ENCODE measurements at places on chromosomes 12 and 14. TPM values are rescaled to one million over a fixed set of nuclear protein-coding genes. Genes with fewer than 3 reads are reported as not detected.

CLEC9A gene
- total RNA-seq, result not detected

DNA sequence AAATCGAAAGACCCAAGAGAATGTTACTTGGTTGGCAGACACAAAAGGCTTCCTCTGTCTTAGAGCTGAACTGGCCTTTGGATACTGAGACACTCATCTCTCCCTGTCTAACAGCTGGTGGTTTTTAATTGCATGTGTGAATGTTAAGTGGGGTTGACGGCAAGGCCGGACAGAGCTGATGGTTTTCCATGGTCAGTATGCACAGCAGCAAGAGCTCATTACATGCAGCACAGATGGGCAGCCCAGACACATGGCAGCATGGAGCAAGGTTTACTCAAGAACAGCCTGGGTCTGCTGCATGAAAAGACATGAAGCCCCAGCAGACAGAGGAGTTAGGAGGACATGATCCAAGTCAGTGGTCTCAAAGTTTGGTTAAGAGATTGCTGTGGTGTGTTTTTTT is 27.8 kb upstream of the CACNA2D4 start:
- no peak for DNase-seq
- no peak overlapping the region for H3K27ac ChIP-seq
- peaks cover 21% of the 10 kb centered on the region for H3K36me3 ChIP-seq
- no peaks in the 10 kb centered on the region for H3K27me3 ChIP-seq

GRCh38 chr14:59017285-59017965 is 171.0 kb upstream of the DAAM1 start:
- H3K27ac ChIP-seq, result no peak overlapping the region
- no peaks in the 10 kb centered on the region for H3K4me1 ChIP-seq
- no peaks in the 10 kb centered on the region for H3K36me3 ChIP-seq
- no peak overlapping the region for H3K4me3 ChIP-seq
- no peak for DNase-seq

- no peak overlapping the region for H3K4me3 ChIP-seq
- H3K36me3 ChIP-seq, result no peaks in the 10 kb centered on the region
- H3K27ac ChIP-seq, result no peak overlapping the region
Observed at GRCh38 chr14:24085215-24085614, 8.9 kb upstream of the PCK2 start.

DNA sequence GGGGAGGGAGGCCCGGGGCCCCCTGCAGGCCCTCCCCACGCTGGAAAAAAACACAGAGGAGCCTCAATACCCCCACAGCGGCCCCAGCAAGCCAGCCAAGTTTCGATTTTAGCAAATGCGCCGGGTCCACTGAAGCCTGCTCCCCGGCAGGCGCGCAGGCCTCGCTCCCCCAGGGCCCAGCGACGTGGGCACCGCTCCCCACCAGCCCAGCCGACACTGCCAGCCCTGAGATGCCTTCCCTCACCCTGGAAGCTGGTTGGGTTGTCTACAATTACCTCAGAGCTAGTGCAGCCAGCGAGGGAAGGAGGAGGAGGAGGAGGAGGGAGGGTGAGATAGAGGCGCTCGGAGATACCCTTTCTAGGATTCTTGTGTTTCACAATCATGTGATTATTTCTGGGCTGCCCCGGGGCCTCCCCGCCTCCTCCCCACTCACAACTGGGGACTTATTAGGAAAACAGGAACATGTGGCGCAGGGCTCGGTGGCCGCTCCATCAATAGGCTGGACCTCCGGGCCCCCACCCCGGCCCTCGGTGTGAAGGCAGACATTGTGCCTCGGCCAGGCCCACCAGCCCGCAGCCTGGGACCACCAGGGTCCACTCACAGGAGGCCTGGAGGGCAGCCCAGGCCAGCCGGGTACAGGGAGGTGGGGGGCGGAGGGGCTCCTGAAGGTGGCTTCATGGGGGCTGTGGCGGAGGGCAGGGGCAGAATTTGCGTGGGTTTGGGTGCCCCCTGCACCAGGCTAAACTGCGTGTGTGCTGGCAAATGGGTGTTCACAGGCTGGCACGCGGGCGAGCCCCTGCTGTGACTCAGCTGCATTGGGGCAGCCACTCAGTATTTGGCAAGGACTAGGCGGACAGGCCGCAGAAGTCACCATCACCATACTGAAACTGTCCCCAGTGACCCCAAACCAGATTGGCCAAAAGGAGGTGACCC is 109.9 kb downstream of the NCOR2 start:
- peaks cover 56% of the 10 kb centered on the region for H3K4me1 ChIP-seq
- peak; percentile 82 for DNase-seq
- H3K27me3 ChIP-seq, result no peaks in the 10 kb centered on the region

DNA sequence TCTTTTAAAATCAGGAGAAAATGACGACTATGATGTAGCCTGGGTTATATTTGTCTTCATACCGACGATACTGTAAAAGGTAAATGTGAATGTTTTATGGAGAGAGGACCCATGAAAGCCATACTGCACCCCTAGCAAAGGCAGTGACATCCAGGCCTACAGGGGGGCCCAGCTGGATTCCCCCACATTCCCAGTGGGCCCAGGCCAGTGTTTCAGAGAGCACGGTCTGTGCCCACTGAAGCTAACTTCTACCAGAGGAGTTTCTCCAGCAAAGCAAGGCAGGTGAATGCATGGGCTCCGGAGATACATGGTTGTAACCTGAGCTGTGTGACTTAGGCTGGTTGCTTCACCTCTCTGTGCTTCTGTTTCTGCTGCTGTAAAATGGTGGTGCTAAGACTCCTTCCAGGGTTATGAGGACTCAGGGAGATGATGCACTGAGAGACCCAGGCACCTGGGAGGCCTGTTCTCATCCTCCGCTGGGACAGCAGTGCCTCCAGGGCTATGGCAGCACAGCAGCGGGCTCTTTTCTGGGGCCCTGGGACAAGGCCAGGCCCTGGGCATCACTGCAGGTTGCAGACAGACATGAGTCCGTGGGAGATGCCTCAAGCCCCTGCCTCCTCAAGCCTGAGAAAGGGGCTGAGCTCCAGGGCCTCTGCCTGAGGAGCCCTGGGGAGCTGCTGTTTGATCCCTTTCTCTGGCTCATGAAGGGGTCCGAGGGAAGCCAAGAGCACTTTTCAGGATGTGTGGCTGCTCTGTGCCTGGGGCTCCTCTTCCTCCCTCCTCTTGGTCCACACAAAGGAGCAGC is 73.7 kb downstream of the SERPINA3 start:
- DNase-seq, result no peak
- H3K27ac ChIP-seq, result no peak overlapping the region
- peaks cover 6% of the 10 kb centered on the region for H3K4me1 ChIP-seq
- H3K36me3 ChIP-seq, result no peaks in the 10 kb centered on the region
- H3K4me3 ChIP-seq, result no peak overlapping the region

FGF6 gene
- total RNA-seq, result not detected

JAG2 gene
- total RNA-seq, result 43.4 TPM

DNA sequence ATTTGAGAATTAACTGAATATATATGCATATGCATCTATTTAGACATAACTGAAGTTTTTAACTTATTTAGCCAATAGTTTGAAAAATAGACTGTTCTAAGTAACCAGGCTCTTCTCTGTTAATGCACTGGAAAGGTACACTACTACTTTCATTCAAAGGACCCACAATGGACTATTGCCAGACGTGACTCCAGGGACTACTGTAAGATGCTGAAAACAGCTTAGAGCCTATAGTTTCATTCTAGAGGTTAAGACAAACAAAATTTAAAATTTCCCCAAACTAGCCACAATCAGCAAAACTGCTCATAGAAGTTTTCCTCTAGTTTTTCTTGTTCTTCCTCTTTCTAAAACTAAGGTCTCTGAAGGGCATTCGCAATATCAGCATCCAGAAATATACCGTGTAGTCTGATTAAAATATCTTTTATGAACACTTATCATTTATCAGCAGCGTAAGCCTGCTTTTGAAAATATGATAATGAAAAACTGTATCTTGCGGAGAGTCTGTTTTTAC is 10.4 kb downstream of the APPL2 start:
- no peaks in the 10 kb centered on the region for H3K27me3 ChIP-seq
- peaks cover 58% of the 10 kb centered on the region for H3K36me3 ChIP-seq

ZDHHC22 gene
- total RNA-seq, result not detected

RNF212B gene
- total RNA-seq, result not detected

SMOC1 gene
- 0.22 TPM for total RNA-seq

GRCh38 chr12:79635676-79636075 is 55.1 kb downstream of the PAWR start:
- H3K27ac ChIP-seq, result no peak overlapping the region
- H3K4me3 ChIP-seq, result no peak overlapping the region
- DNase-seq, result no peak

SLCO1B3 gene
- 0.13 TPM for total RNA-seq

KRT79 gene
- total RNA-seq, result 8.9 TPM

DNA sequence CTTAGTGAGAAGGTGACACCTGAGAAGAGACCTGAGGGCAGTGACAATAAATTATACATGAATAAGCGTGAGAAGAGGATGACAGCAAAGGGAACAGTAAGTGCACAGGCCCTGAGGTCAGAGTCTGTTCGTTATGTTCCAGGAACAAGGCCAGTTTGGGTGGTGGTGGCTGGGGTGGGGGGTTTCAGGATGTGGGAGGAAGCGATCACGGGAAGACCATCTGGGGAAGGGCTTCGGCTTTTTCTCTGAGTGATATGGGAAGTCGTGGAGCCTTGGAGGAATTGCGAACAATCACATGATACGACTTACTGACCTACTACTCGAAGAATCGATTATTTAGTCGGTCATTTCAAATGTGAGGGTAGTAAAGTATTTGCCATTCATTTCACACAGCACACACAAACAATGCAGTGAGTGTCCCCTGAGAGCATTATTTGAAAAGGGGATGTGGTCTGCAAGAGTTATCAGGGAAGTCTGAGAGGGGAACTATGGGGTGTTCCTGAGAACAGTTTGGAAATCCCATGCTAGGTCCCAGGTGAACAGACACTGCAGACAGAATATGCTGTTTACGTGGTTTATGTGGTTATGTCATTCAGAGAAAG is 94.7 kb downstream of the SLC38A1 start:
- no peaks in the 10 kb centered on the region for H3K36me3 ChIP-seq
- H3K27ac ChIP-seq, result no peak overlapping the region
- H3K4me3 ChIP-seq, result no peak overlapping the region
- DNase-seq, result no peak
- no peaks in the 10 kb centered on the region for H3K4me1 ChIP-seq

PITPNM2 gene
- total RNA-seq, result 31.4 TPM

DNA sequence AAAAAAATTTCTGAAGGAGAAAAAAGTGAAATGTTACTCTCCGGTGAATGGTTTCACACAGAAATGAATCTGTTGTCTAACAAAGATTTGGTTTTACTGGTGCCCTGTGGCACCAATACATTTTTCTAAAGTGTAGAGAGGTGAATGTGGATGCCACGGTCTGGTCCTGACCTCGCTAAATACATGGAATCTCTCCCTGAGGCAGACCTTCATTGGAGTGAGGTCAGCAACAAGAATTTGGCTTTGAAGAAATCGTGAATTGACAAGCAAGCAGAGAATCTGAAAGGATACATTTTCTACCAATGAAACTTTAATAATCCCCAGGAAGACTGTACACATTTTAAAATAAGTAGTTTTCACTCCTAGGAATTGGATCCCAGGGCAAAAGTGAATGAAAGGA is 81.2 kb upstream of the OTOGL start:
- no peak for DNase-seq
- no peaks in the 10 kb centered on the region for H3K4me1 ChIP-seq
- H3K27ac ChIP-seq, result no peak overlapping the region
- H3K36me3 ChIP-seq, result no peaks in the 10 kb centered on the region

DNA sequence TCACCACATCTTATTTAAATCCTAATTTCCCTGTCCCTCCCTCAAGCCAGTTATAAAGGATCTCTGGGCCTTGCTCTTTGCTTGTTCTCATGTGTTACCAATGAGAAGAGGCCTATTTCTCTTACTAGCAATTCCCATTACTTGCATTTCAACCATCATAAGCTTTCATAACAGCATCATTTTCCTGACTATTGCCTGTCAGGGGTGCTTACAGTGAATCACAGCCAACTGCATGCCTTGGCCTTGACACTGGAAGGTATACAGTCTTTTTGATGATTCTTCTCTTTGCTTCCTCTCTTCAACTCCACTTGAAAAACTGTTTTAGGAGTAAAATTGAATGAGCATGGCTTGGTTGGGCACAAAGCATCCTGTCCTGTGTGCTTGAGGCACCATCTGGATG is 127.0 kb downstream of the NPAS3 start:
- no peaks in the 10 kb centered on the region for H3K4me1 ChIP-seq
- H3K27me3 ChIP-seq, result no peaks in the 10 kb centered on the region
- no peak overlapping the region for H3K27ac ChIP-seq
